ENCODE measurements at places on chromosomes 12 and 14.
A peak's percentile ranks its signal among the peaks of the same experiment; 100 is the strongest.

DNA sequence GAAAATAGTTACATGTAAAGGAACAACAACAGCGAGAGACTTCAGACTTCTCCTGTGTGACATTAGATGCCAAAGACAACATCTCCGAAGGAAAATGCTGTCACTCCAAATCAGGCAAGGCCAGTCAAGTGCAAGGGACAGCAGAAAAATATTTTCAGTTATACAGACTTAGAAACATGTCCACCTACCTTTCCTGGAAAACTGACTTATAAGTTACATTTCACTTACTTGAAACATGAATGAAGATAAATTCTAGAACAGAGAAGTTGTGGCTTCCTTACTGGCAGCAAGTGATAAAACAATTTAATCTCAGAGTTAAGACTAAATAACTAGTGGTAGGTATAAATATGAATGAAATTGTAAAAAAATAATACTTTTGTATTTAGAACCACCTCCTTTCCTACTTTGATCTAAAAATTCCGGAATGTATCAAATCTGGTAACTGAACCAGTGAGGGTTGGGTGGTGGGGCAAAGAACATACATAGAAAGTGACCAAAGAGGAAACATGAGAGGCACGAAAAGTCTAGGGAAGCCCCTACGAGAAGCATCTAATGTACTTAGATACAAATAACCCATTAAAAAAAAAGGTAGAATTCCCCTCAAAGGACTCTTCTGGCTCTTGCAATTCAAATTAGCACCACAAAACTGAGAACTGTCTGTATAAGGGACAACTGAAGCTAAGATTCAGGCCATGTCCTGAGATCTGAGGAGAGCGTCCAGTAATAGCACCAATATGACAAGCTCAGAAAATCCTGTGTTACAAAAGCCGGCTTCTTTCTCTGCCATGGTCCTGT lies 21.2 kb downstream of the MTHFD1 start:
- DNase-seq = no peak

DNA sequence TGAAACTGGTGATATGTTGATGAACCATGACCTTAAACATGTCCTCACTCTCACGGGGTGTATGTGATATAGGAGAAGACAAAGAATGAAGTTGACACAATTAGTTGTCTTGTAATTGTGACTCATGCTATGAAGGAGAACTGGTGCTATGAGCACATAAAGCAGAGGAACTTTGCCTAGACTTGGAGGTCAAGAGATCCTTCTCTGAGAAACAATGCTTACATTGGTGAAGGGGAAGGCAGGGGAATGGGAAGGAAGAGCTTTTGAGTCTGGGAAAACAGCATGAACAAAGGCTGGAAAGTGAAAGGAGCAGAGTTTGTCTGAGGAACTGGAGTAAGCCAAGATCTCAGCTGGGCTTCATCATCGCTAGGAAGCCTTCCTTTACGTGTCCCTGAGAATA lies 83.2 kb downstream of the MYRFL start:
- no peak for DNase-seq

DNA sequence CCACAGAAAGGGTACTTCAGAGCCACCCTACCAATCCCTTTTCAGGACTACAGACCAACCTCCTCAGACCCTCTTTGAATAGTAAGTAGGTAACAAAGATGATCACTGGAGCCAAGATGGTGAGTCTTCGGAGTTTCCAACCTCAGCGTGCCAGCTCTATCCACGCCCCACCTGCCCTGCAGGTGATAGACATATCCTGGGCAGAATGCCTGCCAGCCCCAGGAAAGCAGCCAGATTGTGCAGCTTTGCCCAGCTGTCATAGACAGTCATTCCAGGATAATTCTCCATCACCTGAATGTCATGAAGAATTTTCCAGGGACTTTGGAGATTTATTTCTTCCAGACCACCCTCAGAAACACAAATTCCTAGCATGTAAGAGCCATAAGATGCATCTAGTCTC lies 434.4 kb downstream of the RGS6 start:
- DNase-seq = no peak

GRCh38 chr12:127393896-127394295 lies 873.1 kb upstream of the TMEM132C start:
- peak; percentile 45 for DNase-seq

GRCh38 chr12:131896811-131897270 lies 2.4 kb downstream of the ULK1 start:
- peak; percentile 37 for DNase-seq

- DNase-seq = no peak
These were observed 7.1 kb upstream of the OAS2 start for GRCh38 chr12:112971248-112971647.

- no peak for DNase-seq
These were observed 9.4 kb upstream of the C12orf75 start for GRCh38 chr12:105321125-105321524.

DNA sequence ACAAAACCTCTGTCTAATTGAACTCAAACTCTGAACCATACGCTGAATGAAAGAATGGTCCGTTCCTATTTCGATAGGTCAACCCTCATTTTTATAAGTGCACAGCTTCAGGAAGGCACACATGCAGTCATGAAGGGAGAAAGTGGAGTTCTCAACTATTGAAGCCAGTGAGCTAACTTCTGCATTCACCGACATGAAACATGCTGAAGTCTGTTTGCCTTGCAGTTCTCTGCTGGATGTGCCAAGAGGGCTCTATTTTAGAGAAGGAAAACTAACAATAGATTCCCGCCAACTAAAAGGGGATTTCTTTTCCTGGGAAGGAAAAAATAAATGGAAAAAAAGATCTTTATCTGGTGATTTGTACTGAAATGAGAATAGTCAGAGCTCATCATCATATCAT lies 191.0 kb upstream of the PLEKHG7 start:
- no peak for DNase-seq

GRCh38 chr12:8596561-8596960 lies 16.1 kb downstream of the AICDA start:
- DNase-seq = no peak

GRCh38 chr14:94571395-94571794 lies 9.8 kb upstream of the SERPINA5 start:
- no peak for DNase-seq
